ENCODE measurements at places on chromosomes 1 and 21.

DNA sequence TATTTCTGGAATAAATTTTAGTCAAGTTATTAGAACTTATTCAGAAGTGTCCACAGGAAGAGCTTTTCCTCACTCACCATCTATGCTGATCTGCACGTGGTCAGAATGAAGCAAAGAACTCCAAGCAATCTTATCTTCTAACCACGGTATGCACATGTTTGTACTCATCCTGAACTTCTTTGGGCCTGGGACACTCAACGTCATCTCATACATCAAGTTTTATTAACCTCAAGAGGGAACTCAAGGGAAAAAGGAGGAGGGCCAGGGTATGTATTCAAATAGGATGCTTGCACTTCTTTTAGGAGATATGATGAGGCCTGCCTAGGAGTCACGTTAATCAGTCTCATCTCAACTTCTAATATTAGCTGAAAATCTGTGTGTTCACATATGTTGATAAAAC is 142.5 kb downstream of the C1orf94 start:
- no peak for DNase-seq

DNA sequence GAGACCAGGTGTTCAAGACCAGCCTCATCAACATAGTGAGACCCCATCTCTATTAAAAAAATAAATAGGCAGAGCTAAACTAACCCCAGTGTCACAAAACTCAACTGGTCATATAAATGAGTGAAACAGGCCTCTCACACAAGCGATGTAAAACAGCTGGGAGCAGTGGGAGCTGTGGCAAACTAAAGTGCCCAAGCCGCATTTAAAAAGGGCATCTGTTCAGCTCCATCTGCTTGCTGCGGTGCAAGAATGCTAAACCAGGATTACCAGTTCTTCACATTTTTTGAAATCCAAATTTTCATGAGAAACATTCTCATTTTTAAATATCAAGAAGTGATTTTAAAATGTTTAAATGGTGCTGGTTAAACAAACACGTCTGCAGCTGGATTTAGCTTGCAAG is 50.0 kb upstream of the WNT2B start:
- DNase-seq = no peak

DNA sequence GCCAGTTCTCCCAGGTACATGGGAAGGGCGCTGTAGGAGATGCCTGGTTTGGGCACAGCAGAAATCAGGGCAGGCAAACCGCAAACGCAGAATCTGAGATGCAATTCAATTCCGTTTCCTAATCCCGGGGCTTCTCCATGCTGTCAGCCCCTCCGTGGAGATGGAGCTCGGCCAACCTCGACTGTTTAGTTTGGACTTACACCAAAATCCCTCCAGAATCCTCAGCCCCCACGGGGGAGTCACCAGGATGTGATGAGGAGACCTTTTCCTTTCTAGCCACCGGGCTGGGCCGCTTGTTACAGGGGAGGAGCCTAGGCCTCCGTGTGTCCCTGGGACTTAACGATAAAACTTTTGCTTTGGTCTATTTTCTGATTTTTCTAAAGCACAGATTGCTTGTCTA is 7.9 kb downstream of the SLC2A7 start:
- no peak for DNase-seq

DNA sequence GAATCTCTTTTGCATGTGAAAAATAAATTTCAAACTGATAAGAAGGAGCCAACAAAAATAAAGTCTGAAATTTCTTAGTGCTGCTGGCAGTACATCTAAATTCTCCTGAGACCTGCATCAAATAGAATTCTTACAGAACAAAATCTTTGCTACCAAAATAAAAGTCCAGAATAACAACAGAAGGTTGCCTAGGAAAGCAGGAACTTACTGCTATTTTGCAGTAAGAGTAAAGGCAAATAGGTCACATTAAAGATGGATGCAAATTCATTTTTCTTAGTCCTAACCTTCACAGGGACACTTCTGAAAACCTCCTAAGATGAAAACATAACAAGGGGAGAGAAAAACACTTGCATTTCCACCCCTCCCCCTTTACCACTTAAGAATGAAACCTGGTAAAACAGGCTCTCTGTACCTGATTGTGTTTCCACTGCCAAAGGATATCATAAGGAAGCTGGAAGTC is 59.0 kb downstream of the RUSC1 start:
- peak; percentile 9 for DNase-seq

- DNase-seq = peak; percentile 95
Measured at GRCh38 chr1:153478047-153478691, 17.7 kb upstream of the S100A7 start.

DNA sequence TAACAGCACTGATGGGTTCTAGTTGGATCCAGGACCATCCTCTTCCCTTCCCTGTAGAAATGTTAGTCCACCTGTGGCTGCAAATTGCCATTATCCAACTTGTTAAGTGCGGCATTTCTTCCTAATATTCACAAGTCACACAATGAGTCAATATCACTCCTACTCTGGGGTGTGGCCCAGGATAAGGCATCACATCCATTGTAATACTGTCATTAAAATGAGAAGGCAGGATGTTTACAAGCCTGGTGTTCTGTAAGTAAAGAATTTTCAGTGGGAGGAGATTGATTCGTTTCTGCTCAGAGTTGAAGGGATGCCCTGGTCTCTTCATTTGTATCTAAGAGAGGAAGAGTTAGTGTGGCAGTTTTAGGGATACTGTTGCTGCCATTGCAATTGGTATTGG is 18.1 kb upstream of the ARHGAP29 start:
- DNase-seq = no peak

Data from NCI-H69 (cell line).